ENCODE measurements at places on chromosomes 12 and 14.

GRCh38 chr12:101813117-101813516 lies 17.6 kb downstream of the GNPTAB start:
- no peak for DNase-seq

GRCh38 chr14:35366056-35366451 lies 38.5 kb downstream of the NFKBIA start:
- no peak for DNase-seq

DNA sequence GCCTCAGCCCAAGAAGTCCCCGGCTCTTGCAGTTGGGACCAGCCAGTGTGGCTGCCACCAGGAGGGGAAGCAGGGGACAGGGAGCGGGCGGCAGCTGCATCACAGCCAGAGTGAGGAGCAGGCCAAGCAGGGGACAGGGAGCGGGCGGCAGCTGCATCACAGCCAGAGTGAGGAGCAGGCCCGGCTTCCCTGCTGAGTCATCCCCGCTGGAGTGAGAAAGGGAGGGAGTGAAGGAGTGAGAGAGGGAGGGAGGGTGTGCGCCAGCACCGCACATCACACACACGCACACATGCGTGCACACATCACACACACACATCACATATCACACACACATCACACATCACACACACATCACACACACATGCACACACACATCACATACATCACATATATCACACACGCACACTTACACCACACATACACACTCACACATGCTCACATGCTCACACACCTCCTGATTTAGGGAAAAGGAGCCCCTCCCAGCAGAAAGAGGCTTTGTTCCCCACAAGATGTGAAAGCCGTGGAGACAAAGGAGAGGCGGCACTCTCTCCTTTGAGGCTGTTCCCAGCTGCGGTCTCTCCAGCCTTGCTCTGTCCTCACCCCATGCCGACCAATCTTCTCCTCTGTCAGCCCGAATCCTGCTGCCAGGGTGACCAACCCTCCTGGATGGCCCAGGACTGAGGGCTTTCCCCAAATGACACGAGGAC lies 16.7 kb upstream of the ZDHHC22 start:
- DNase-seq, result no peak

DNA sequence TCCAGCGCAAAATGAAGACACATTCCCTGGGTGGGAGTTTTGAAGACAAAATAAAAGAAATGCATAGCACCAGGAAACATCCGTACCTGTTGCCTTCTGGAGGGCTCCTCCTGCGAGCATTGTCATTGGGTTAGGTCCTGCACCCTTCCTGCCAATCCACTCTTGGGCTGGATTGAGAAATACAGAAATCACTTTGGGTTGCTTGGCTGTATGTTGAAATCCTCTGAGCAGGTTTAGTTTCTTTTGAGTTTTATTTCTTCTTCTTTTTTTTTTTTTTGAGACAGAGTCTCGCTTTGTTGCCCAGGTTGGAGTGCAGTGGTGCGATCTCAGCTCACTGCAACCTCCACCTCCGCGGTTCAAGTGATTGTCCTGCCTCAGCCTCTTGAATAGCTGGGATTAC lies 67.6 kb downstream of the ARF6 start:
- no peak for DNase-seq

GRCh38 chr12:58537278-58537677 lies 383.0 kb downstream of the LRIG3 start:
- DNase-seq, result no peak
